ENCODE measurements at places on chromosomes 4 and X.

DNA sequence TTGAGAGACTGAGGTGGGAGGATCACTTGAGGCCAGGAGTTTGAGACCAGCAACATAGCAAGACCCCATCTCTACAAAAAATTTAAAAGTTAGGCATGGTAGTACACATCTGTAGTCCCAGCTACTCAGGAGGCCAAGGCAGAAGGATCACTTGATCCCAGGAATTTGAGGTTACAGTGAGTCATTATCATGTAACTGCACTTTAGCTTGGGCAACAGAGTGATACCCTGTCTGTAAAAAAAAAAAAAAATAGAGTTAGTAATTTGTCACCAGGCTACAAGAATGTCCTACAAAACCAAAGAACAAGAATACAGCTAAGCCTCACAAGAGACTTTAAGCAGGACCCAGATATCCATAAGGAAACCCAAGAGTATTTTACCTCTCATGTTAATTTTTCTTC lies 27.0 kb upstream of the RAB28 start:
- no peak for DNase-seq

- no peak for DNase-seq
These were observed 30.4 kb downstream of the LAMTOR3 start for GRCh38 chr4:99863804-99864203.

DNA sequence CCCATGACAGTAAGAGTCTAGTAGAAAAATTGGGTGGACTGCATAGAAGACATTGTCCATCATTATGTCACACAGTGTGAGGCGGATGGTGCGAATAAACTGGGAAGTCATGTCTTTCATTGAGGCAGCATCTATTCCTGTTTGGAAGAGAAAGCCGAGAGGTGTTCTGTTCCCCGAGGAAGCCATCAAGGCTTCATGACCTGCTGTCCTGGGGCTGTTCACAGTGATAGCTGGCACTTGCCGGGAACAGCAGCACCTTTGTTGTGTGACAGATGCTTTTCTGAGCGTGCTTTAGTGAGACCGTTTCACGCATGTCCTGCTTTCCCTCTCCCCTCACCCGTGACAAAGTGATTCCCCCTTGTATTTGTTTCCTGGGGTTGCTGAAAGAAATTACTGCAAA lies 20.3 kb downstream of the RGS12 start:
- no peak for DNase-seq

DNA sequence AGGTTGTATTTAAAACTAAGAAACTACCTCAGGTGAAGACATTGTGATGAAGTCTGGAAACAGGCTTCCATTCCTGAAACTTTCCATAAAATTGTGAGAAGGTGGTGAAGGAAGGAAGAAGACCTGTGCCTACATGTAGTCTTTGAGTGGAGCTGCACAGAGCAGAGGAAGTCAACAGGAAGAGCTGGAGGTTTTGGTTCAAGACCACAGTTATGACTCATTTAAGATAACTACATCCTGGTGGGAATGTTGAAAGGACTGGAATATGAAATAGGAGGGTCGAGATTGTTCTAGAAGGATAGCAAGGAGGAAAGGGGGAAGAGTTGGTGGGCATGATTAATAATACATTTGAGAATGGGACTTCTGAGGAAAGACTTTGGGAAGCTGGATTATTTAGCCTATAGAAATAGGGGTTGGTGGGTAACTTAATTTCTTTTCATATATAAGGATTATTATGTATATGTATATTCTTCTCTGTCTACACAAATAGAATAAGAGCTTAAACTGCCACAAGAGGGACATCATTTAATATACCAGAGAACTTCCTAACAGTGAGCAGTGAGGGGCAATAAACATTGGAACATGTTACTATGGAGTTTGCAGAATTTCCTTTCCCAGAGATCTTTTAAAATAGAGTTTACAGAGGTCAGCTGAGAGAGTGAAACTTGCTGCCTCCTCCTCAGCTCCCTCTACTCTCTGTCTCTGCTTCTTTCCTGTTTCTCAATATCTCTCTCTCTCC lies 23.5 kb downstream of the AWAT2 start:
- DNase-seq, result no peak

DNA sequence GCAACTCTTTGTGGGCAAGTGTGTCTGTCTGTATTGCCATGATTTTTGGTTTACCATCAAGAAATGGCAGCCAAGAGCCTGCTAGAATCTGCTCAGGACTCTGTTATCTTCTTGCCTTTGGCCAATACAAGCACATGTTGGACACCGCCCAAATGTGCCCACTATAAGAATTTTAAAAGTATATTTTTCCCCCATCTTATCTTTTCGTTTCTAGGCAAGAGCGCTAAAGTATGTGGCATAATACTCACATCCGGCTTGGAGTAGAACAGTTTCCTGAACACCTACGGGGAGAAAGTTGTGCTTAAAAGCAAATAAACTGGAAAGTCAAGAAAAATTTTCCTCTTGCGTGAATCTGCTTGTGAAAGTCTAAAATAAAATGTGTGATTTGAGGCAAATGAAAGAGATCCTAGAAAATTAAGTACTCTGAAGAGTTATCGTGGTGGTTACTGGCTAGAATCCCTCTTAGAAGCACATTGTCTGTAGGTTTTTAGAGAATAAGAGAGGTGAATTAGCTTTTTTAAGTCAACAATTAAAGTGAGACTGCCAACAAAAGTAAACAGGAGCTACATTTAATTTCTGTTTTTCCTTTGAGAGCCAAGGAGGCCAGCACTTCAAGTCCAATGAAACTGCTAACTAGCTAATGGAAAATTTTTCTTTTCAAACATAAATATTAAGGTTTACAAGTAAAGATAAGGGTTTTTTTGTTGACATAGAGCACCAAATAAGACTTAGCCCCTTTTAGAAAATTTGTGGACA lies 220.2 kb downstream of the SOWAHB start:
- DNase-seq, result no peak

Measured in smooth muscle cell of the brain vasculature (primary cell).